ENCODE measurements at places on chromosomes 12 and 14.

DNA sequence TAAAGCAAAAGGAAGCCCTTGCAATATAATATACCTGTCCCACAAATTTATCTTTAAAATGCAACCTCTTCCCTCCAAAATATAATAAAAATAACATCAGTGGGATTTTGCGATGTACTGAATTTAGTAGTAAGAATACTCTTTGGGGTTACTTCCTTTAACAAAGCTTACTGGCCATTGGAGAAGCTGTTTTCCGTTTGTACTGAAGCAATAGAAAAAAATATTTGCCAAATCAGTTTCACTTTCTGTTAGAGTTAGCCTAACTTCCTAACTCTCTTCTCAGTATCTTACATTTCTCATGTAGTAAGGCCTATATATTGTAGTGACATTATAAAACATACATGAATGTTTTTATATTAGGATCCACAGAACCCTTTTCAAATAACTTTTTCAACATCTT is 3.7 kb downstream of the MAX start:
- DNase-seq, result no peak

DNA sequence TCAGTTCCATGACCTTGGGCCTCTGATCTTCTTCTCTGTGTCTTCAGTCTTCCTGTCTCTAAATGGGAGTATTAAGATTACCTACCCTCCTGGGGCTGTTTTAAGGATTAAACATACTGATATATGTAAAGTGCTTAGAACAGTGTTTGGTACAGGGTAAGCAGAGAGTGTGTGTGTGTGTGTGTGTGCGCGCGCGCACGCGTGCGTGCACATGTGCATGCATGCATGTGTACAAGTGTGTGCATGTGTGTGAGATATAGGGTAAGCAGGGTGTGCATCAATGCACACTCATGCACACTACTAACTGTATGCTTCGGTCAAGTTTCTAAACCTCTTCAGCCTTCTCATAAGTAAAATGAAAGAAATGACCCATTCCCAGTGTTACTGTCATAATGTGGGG is 196.6 kb downstream of the NTF3 start:
- DNase-seq, result no peak

- DNase-seq, result no peak
These were observed 92.8 kb downstream of the LRFN5 start for GRCh38 chr14:41699486-41699885.

DNA sequence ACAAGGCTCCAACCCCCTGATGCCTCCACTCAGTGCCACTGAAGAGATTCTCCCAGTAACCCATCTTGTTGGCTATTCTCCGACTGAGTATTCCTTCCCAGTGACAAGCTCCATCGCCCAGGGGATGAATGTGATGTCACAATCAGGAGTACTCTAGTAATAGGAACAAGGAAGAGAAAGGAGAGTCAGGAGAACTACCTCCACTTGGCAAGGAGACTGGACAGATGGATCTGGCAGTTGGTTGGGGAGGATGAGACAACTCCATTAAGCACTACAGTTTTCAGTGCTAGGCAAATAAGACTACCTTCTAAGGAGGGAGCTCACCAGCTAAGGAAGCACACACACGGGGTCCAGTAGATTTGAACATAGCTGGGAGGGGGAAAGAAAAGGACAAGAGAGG is 5.3 kb downstream of the RNF41 start:
- DNase-seq, result no peak

- DNase-seq, result no peak
These were observed 41.6 kb upstream of the CSRP2 start for GRCh38 chr12:76920172-76921099.

DNA sequence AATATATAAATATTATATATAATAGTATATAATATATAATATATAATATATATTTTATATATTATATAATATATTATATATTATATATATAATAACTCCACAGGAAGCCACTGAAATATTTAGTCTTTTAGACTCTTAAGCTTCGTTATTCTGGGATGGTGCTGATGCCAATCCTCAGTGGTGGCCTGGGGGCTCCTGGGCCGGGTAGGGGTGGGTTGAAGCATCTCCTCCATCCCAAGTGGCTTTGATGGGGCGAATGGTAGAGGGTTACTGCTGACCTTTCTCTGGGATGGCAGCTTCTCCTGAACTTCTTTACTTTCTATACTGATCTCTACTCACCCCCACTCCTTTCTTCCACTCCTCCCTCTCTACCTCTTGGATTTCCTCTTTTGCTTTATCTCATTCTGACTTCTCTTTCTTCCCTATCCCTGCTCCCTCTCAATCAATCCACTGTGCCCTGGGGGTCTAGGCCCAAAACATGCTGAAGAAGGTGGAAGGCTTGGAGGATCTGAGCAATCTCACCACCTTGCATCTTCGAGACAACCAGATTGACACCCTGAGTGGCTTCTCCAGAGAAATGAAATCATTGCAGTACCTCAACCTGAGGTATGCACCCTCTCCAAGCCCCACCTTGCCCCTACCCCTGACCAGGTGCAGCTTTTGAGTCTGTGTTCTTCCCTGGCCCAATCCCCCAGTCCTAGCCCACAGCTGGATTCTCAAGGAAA is 4.8 kb upstream of the ENO2 start:
- DNase-seq, result no peak

GRCh38 chr14:21014761-21015190 is 10.1 kb downstream of the NDRG2 start:
- peak; percentile 65 for DNase-seq

GRCh38 chr14:30656190-30656632 is 34.1 kb downstream of the SCFD1 start:
- no peak for DNase-seq

- DNase-seq, result no peak
These were observed 16.2 kb upstream of the FUT8 start for GRCh38 chr14:65396082-65396910.

DNA sequence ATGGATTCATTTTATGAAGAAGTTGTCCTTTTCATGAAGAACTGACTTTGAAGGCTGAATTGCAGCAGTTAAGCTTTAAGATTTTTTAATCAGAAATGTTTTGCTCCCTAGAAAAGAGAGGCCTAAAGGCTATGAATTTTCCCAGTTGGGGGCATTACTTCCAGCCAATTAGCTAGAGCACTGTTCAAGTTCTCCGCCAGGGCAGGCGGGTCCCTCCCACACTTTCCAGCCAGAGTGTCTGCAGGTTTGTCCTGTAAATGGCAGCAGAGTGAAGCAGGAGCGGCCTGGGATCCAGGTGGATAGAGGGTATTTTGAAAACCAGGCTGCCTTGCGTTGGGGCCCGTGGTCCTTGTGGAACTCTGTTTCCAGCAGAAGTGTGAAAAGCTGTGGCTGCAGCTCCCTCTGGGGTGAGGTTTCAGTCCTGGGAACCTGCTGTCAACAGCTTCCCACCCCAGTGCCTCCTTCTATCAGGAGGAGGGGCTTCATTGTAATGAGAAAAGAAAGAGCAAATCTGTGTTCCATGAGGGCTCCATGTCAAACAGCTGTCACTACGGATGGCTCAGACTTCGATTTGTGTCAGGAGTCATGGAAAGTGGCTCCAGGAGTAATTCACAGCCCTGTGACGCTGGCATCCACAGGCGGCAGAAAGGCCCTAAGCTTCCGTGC is 210.7 kb upstream of the TMEM132C start:
- no peak for DNase-seq

GRCh38 chr14:82112210-82112839 is 578.7 kb upstream of the SEL1L start:
- DNase-seq, result no peak

DNA sequence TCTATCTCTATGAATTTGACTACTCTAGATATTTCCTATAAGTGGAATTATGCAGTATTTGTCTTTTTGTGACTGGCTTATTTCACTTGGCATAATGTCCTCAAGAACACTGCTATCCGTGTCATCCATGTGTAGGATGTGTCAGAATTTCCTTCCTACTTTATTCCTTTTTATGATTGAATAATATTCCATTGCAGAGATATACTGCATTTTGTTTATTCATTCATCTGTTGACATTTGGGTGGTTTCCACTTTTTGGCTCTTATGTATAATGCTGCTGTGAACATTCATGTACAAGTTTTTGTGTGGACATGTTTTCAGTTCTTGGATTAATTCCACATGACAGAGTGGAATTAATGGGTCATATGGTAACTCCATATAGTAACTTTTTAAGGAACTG is 45.7 kb upstream of the ATP2A2 start:
- DNase-seq, result no peak

- peak; percentile 54 for DNase-seq
These were observed 82.2 kb downstream of the PAPOLA start for GRCh38 chr14:96584199-96584906.

GRCh38 chr12:120614848-120615247 is 25.6 kb upstream of the CABP1 start:
- no peak for DNase-seq

DNA sequence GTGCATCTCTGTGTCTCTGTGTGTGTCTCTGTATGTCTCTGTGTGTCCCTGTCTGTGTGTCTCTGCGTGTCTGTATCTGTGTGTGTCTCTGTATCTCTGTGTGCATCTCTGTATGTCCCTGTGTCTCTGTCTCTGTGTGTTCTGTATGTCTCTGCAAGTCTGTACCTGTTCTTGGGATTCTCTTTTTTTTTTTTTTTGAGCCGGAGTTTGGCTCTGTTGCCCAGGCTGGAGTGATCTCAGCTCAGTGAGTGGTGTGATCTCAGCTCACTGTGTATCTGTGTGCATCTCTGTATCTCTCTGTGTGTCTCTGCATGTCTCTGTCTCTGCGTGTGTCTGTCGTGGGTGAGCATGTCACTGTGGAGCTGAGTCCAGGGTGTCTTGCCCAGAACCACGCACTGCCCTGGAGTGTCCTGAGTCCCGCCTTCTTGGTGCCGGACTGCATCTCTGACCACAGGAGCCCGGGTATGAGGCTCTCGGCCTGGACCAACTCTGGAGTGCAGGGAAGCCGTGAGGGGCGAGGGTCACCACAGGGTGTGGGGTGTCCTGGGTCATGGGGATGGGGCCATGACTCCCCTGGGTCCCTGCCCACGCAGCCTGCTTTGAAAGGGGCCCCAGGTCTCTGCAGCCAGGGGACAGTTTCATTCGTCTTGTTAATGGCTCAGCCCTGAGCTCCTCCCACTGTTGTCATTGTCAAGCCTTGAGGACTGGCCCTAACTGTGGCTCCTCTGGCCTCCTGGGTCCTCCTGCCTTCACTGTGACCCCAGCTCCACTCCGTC is 11.8 kb downstream of the MYL2 start:
- no peak for DNase-seq

- DNase-seq, result no peak
These were observed 6.3 kb downstream of the OTX2 start for GRCh38 chr14:56803816-56804535.

- DNase-seq, result no peak
These were observed 15.3 kb upstream of the EML1 start for GRCh38 chr14:99777951-99778350.

GRCh38 chr12:58067610-58068387 is 126.4 kb downstream of the ATP23 start:
- no peak for DNase-seq

DNA sequence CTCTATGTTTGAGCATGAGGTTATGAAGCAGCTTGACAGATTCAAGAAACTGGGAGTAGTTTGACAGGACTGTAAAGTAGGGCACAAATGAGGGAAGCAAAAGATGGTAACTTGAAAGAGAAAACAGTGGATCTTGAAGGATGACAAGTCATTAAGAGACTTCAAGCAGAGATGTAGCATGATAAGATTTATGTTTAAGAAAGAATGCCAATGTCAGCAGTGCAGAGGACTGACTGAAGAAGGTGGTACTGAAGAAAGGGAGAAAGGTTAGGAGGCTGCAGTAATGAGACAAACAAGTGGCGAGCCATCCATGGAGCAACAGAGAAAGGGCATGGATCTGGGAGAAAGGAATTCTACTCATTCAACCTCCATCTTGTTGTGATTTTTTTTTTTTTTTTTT is 120.2 kb upstream of the RAP1B start:
- no peak for DNase-seq

- DNase-seq, result no peak
These were observed 141.9 kb downstream of the NUBPL start for GRCh38 chr14:31703056-31703455.

DNA sequence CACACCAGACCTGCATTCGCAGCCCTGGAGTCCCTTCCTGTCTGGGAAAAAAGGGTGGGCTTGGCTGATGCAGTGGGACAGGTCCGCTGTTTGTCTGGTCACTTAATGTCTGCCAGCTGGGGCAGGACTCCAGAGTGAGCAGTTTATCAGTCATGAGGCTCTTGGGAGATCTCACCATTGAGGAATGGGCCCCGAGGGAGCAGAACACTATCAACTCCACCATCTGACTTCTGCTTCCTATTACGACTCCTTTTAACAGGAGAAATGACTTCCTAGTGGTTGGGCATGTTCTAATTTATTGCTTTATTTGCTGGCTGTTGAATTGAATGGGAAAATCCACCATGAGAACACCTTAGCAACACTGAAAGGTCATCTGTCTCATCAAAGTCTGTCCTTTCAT is 182.5 kb upstream of the RASSF8 start:
- peak; percentile 2 for DNase-seq

- DNase-seq, result no peak
These were observed 77.9 kb downstream of the FOXN3 start for GRCh38 chr14:89339158-89339557.

DNA sequence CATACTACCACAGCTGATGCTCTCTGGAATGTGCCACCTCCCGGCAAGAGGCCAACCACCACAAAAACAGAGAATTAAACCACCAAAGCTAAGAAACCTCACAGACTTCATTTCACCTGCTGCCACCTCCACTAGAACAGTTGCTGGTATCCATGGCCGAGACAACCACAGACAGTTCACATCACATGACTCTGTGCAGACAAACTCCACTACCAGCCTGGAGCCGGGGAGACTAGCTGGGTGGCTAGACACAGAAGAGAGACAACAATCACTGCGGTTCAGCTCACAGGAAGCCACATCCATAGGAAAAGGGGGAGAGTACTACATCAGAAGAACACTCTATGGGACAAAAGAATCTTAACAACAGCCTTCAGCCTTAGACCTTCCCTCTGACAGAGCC is 78.2 kb downstream of the RALGAPA1 start:
- DNase-seq, result no peak

DNA sequence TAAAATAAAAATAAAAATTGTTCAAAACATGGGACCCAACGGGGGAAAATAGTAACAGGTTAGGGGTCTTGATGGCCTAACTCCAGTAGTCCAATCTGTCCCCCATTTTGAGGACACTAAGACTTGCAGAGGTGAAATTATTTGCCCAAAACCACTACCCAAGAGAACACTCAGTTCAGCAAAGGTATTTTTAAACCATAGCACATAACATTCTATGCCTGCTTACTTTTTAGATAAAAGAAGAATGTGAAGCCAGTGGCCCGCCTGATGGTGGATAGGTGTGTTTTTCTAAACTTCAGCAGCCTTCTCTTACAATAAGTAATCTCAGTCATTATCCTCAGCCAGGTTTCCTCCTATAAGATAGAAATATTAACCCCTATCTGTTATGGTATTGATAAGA is 45.5 kb downstream of the ZNF641 start:
- no peak for DNase-seq

- DNase-seq, result no peak
These were observed 11.0 kb downstream of the SAMD4A start for GRCh38 chr14:54577977-54578376.

- DNase-seq, result no peak
These were observed 58.0 kb upstream of the CCDC175 start for GRCh38 chr14:59634617-59635016.

All from NCI-H524 treated with DMSO at 0.1 percent for 48 hours (cell line).